ENCODE measurements at places on chromosomes 7 and 10.

DNA sequence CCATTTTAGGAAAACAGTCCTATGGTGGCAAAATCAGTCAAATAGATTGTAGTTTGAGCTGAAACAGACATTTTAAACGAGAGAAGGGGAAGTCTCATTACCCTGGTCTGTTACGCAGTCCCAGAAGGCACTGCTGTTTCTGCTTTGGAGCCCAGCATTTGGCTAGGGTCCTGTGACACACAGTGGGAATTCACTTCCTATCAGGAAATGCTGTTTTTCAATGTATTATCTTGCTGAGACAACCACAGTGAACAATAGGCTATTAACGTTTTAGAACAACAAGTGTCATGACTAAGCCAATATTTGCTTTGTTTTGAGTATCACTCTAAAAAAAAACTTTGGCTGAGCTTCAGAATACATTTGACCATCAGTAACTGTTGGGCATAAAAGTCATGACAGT is 74.1 kb downstream of the ADD3 start:
- DNase-seq = no peak

GRCh38 chr7:96143495-96144259 is 178.2 kb downstream of the SLC25A13 start:
- no peak for DNase-seq

GRCh38 chr7:134279336-134279735 is 37.4 kb downstream of the SLC35B4 start:
- no peak for DNase-seq

- DNase-seq = no peak
Observed at GRCh38 chr10:3806603-3807002, 21.6 kb upstream of the KLF6 start.

GRCh38 chr10:50385624-50386023 is 134.3 kb upstream of the ASAH2 start:
- DNase-seq = no peak

Measured in HEK293T (cell line).